ENCODE measurements at places on chromosomes 13 and 19. TPM values are rescaled to one million over a fixed set of nuclear protein-coding genes. Genes with fewer than 3 reads are reported as not detected.

- no peak for DNase-seq
Measured at GRCh38 chr13:35593651-35594050, 117.2 kb upstream of the MAB21L1 start.

DNA sequence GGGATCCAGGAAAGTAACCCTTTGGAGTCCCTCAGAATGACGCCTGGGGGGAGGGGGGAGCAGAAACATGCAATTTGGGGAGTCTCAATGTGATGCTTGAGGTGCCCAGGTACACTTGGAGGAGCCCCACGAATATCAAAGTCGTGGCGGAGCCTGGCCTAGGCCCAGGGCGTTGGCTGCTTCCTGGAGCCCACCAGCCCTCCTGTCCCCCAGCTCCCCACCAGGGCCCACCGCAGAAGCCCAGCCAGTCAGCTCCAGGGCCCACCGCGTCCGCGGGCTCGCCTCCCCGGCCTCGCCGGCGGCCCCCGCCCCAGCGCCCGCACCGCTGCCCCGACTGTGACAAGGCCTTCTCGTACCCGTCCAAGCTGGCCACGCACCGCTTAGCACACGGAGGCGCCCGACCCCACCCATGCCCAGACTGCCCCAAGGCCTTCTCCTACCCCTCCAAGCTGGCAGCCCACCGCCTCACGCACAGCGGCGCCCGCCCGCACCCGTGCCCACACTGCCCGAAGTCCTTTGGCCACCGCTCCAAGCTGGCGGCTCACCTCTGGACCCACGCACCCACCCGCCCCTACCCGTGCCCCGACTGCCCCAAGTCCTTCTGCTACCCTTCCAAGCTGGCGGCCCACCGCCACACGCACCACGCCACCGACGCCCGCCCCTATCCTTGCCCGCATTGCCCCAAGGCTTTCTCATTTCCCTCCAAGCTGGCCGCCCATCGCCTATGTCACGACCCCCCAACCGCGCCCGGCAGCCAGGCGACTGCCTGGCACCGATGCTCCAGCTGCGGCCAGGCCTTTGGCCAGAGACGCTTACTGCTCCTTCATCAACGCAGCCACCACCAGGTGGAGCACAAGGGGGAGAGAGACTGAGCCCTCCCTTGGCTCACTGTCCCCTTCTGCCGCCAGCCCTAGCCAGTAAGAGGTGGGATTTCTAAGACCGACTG lies 2.1 kb downstream of the ZNF575 start:
- DNase-seq = peak; percentile 62

DNA sequence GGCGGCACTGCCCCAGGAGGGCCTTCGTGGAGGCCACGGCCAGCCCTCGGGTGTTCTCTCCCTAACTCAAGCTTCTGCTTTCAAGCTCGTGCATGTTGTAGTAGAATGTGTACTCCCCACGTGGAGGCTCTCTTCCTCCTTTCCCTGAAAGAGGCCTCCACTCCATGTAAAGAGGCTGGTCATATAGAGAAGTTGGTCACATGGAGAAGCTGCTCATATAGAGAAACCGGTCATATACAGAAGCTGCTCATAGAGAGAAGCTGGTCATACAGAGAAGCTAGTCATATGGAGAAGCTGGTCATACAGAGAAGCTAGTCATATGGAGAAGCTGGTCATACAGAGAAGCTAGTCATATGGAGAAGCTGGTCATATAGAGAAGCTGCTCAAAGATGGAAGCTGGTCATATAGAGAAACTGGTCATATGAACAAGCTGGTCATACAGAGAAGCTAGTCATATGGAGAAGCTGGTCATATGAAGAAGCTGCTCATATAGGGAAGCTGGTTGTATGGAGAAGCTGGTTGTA lies 152.5 kb downstream of the COL4A1 start:
- DNase-seq = no peak

- no peak for DNase-seq
Measured at GRCh38 chr19:10115392-10116084, 4.0 kb downstream of the P2RY11 start.

DNA sequence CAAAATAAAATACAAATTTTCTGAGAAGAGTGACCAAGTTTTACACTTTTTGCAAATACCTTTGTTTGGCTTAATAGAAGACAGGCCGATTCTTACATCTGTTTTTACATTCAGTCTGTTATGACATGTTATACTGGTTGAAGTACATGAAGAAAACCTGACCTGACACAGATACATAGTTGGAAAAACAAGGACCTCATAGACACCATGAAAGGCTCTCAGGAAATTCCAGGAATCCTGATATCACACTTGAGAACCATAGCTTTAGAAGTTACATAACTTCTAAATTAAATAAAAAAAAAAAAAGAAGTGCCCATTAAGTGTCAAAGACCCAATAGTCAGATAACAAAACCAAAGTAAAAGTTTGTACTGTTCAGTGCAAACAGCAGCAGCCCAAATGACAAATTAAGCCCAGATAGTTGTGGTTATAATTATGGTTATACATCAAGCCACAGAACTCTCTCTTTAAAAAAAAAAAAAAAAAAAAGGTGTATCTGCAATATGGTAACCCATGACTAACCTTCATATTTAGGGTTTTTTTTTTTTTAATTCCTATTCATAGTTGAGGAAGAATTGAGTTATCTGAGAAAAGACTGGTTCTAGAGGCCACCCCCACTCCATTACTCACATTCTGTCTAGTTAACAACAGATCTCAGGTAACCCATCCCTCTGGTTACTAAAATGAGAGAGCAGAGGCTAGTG lies 19.8 kb downstream of the RBM26 start:
- no peak for DNase-seq

Gene ZSWIM9
- 11.8 TPM for total RNA-seq
